ENCODE measurements at places on chromosomes 11 and 22.

GRCh38 chr11:57775491-57775890 is 13.9 kb downstream of the CTNND1 start:
- DNase-seq, result no peak

- no peak for DNase-seq
Observed at GRCh38 chr11:8863838-8864237, 47.2 kb upstream of the AKIP1 start.

DNA sequence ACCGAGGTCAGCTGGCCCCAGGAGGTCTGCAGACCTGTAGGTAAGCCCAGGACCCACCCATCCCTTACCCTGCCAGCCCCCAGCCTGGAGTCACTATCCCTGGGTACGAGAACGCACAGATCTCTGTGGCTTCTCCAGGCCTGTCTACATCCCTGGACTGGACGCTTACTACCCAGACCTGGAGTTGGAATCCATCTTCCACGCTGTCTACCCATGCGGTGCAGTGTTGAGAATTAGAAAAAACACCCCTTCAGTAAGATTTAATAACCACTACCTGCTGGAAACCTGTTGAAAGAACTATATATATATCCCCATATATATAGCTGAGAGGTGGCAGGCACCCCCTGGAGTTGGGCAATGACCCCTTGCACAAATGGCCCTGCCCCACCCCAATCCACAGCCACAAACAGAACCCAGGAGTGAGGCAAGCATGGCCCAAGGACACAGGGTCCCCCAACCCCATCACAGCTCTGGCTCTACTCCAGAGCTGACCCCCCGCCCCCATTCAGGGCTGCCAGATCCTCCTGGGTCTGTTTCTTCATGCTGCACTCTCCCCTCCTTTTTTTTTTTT is 17.7 kb upstream of the RGL4 start:
- DNase-seq, result no peak

- no peak for DNase-seq
Observed at GRCh38 chr11:121236115-121237001, 56.2 kb upstream of the SC5D start.

DNA sequence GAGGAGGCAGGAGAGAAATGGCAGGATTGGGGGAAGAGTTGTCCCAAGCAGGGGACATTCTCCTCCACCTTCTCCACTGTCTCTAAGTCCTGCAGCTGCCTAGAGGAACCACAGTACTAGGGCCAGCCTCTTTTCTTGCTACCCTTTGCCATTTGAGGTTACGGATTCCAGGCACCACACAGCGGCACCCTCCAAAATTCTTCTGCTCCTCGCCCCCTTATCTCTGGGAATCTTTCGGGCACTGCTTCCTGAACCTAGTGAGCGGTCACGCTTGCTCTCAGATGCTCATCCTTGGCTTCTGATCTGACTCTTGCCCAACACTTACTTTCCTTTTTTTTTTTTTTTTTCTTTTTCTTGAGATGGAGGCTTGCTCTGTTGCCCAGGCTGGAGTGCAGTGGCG is 26.6 kb upstream of the XBP1 start:
- DNase-seq, result no peak

DNA sequence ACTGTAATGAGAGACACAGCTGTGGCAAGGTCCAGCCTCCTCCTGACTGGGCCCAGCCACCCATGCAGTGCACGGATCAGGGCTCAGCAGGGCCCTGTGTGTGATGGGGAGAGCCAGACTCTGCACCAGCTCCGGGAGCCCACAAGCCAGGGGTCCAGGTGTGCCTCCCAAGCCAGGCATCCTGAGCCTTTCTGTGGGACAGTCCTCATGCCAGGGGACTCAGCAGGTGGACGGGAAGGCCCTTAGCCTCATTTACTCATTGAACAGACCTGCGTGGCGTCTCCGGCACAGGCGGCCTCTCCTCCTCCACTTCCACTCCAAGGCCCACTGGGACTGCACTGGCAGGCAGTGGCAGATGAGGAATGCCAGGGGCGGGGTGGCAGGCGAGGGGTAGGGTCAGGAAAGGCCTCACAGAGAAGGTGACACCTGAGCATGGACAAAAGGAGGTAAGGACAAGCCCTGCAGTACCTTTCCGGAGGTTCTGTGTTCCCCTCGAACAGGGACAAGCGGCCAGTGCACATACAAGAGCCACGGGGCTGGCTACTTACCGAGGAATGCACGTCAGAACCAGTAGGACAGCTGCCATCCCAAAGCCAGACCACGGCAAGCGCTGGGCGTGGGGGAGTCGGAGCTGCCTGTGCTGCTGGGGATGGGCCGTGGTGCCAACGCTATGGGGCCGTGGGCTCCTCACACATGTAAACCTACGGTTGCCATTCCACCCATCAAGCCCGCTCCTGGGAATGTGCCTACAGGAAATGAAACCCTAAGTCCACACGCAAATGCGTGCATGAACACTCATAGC is 52.7 kb downstream of the IGF2 start:
- no peak for DNase-seq

DNA sequence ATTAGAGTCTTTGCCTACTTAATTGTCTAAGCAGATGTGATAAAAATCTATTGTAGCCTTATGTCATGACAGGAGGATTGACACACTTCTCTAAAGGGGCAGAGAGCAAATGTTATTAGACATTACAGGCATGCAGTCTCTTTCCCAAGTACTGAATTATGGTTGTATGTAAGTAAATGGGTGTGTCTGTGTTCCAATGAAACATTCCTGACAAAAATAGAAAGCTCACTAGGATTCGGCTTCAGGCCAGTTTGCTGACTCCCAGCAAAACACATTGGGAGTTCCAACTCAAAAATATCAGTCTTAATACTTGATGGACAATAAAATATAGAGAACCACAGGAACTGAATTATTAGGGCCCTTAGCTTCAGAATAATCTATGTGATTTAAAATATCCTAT is 1480.4 kb downstream of the FAM181B start:
- no peak for DNase-seq
